ENCODE measurements at places on chromosomes 7 and 10.
A peak's percentile ranks its signal among the peaks of the same experiment; 100 is the strongest.

DNA sequence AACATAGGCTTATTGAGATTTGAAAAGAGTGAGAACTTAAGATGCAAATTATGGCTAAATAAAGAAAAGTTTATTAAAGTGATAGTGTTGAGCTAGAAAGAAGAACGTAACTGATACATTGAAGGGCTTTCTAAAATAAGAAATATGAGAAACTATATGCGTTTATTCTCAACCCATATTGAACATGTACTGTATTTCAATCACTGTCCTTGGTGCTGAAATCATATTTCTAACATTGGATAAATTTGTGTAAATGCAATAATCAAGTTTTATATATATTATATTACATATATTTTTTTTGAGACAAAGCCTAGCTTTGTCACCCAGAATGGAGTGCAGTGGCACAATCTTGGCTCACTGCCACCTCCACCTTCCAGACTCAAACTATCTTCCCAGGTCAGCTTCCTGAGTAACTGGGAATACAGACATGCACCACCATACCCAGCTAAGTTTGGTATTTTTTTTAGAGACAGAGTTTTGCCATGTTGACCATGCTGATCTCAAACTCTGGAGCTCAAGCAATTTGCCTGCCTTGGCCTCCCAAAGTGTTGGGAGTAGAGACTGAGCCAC lies 1065.8 kb downstream of the REEP3 start:
- DNase-seq = no peak

GRCh38 chr7:122161628-122162027 lies 17.6 kb upstream of the AASS start:
- no peak for DNase-seq

- DNase-seq = peak; percentile 64
Observed at GRCh38 chr10:71998840-71999194, 34.6 kb downstream of the CHST3 start.

DNA sequence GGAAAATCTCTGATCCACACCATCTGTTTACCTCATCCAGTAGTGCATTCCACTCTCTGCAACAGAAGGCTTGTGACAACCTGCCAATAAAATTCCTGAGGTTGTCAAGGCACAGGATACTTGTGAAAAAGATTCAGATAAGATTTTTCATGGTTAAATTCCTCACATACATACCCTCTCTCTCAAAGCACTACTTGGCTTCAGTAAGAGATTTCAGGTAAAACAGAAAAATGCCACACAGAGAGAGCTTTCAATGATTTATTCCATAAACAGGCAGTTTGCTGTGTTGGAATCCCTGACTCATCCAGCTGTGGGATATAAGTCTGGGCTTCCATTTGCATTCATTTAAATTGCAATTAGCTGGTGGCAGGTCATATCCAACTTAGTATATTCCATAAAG lies 99.7 kb upstream of the CAV2 start:
- no peak for DNase-seq

DNA sequence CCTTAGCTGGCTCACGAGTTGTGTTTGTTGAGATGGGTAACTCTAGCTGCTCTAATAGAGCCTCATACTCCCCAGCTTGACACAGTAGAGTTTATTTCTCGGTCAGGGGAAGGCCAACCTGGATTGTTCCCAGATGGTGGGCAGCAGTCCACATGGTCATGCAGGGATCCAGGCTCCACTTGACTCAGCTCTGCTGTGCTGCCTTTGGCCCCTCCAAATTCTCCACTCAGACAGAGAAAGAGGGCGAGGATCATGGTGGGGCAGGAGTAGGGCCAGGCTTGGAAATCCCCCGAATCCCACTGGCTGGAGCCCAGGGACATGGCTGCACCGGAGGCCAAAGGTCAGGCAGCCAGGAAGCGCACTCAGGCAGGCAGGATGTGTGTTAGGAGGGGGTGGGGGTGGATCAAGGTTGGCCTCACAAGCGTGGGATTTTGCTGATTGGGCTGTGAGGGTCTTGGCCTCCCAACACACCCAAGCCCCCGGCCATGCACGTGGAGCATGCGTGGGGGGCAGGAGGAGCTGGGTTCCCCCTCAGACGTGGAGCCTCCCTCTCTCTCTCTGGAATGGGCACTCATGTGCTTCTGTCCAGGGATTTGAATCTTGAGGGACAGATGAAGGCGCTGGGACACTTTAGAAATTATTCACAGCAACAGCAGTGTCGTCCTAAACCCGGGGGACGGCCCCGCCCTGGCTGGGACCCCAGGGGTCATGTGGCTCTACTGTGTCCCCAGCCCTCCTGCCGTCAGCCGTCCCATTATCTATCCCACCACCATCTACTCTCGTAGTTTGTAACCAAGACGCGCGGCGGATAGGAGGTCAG lies 44.8 kb downstream of the PDGFA start:
- no peak for DNase-seq

DNA sequence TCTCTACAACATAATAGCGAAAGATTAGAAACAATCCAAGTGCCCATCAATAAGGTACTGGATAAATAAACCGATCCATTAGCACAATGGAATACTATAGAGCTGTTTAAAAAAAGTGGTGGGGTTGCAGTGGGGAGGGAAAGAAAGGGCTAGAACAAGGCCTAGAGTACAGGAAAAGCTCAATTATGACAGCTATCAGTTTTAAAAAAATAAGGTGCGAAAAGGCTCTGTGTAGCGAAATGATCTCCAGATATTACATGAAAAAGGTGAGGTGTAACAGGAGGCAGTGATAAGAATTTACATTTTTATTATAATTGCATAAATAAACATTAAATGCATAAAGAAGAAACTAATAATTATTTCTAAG lies 30.8 kb downstream of the CYTH3 start:
- no peak for DNase-seq

- DNase-seq = no peak
Observed at GRCh38 chr10:132058793-132059759, 6.7 kb upstream of the JAKMIP3 start.

DNA sequence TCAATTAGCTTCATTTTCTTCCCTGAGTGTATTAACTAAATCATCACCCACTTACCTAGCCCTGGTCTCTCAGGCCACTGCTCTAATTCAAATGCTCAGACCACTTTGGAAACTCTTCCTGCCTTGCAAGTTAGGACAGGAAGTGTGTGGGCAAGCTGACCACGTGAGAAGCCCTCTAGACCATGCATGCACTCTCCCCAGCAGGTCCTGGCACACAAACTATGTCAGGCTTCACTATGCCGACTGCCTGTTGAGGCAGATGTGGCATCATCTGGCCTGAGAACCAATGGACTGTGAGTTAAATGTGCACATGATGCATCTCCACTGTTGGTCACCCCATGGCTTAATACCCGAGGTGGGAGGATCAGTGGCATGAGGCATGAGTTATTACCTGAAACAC lies 439.6 kb downstream of the GRID1 start:
- no peak for DNase-seq

- no peak for DNase-seq
Observed at GRCh38 chr10:28783087-28783486, 105.8 kb downstream of the BAMBI start.

DNA sequence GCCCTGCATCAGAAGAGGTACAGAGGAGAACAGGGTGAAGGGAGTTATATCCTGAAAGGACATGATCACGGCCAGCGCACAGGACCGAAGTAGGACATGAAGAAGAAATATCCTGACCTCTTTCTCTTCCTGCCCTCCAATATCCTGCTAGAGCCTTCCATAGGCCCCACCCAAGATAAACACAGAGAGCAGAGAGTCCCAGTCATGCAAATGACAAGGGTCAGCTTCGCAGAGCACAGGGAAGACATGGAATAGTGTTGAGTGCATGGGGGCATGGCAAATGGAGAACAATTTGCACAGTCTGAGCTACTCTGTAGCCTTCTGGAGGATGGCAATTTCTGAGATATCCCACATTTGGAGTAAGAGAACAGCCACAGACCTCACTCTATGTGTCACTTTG lies 371.4 kb downstream of the GRM8 start:
- DNase-seq = no peak

GRCh38 chr10:101770331-101771215 lies 5.3 kb downstream of the FGF8 start:
- DNase-seq = no peak

GRCh38 chr10:128710098-128710797 lies 584.0 kb upstream of the MKI67 start:
- no peak for DNase-seq

- no peak for DNase-seq
Observed at GRCh38 chr7:28672397-28672797, 260.1 kb downstream of the CREB5 start.

GRCh38 chr10:133231946-133232574 lies 2.0 kb downstream of the UTF1 start:
- no peak for DNase-seq
